ENCODE measurements at places on chromosomes 5 and 9.

DNA sequence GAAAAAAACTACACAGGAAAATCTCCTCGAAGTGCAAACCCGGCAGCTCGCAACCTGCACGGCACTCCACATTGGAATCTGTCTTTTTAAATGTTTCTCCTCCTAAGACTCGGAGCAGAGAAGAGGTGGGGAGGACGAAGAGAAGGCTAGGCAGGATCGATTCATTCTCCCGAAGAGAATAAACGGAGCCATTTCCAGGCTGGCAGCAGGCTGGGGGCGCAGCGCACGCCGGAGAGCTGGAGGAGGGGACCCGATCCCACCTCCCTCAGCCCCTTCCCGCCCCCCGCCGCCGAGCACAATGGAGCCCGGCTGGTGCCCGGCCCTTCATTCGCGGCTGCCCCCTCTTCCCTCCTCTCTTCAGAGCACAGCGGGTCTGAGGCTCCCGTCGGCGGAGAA is 628 bp downstream of the HOMER1 start:
- no peak for DNase-seq

DNA sequence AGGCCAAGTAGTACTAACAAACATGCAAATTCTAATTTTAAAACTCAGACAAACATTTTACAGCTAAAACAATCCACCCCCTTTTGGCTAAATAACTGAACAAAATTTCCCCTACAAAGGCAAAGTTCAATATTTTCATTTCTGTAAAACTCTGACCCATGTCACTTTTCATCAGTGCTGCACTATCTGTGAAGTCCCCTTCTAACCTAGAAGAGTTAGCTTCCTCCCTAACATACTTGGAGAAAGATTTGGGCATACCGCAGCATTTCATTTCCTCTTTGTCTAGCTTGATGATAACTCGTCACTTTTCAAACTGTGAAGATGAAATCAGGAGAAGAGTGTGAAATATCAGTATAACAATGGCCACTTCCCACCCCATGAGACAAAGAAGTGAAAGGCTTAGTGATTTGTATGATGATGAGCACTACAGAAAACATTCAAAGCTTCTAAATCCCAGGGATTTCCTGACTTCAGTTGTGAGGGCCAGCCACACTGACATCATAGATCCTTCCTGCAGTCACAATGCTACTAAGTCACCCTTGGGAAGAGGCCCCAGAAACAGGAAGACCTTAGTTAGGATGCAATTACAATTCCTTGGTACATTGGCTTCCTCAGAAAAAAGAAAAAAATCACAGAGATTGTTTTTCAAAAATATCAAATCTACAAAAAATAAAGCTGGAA is at the start of gene FAM81B:
Gene FAM81B, plus strand, starts transcription at position 555 of the 681 bp plus-strand sequence. Its CDS starts 24 bp downstream, at position 579.
- no peak for DNase-seq

- DNase-seq: no peak
Measured at GRCh38 chr5:128436749-128437188, 101.3 kb downstream of the FBN2 start.

GRCh38 chr5:113380807-113381326 is 53.9 kb downstream of the TSSK1B start:
- no peak for DNase-seq

DNA sequence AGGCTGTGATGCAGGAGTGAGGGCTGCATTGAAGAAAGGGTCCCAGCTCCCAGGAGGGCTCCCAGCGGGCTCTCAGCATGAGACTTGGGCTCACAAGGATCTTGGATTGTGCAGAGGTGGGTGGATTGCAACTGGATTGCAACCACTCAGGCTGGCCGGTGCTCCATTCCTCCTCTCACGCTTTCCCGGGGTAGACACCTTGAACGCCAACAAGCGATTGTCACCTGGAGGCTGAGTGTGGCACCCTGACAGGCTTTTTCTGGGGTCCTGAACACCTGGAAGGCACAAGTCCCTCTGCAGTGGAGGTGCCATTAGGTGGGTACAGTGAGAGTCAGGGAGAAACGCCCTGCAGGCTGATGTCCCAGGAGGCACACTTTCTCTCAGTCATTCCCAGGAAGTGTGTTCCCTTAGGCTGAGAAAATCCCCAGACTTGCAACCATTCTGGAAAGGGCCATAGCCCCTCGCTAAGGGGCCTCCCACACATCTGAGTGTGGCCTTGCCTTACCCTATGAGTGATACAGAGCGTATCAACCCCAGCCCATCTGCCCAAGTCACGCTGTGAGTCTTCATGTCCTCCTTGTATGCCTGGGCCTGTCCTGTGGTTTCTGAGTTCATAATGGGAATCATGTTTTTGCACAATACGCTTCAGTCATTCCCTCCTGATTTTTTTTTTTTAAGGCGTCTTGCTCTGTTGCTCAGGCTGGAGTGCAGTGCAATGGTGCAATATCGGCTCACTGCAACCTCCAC is 488.1 kb downstream of the IRX1 start:
- no peak for DNase-seq

DNA sequence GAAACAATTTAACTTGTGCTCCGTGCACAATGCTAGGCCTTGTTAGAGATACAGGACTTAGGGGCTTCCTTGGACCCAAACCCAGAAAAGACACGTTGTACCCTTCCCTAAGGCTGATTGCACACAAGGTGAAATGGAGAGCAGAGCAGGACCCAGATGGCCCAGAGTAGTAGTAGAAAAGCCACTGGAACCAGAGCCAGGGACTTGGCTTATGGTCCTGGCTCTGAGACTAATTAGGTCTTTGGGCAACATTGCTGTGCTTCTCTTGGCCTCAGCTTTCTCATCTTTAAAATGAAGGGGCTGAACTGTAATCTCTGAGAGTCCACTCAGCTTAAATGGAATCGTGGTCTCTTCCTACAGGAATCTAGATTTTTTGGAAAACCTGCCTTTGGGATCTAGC is 42.3 kb downstream of the EBF1 start:
- no peak for DNase-seq

DNA sequence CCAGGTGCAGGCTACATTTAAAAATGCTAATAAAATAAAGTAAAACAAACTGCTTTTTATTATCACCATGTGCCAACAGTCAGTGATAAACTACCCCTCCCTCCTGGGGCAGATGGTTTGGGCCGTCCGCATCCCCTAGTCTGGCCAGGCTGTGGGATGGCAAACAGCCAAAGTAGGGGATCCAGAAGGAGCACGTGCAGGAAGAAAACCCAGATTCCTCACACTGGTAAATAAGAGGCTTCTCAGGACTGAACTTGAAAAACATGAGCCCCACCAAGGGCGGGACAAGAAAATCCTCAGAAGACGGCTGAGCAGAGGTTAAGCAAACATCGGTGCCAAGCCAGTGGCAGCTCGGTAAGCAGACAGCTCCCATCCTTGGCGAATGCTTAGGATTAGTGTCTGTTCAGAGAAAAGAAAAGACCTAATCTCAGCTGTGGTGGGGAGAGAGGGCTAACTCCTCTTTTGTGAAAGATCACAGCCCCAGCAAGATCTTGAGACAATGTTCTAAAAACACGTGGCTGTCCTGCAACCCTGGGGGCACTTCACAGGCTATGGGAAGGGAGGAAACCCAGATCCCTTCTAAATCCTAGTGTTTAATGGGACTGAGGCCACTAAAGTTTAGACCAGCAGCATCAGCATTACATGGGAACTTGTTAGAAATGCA is 46.5 kb upstream of the GDNF start:
- no peak for DNase-seq

DNA sequence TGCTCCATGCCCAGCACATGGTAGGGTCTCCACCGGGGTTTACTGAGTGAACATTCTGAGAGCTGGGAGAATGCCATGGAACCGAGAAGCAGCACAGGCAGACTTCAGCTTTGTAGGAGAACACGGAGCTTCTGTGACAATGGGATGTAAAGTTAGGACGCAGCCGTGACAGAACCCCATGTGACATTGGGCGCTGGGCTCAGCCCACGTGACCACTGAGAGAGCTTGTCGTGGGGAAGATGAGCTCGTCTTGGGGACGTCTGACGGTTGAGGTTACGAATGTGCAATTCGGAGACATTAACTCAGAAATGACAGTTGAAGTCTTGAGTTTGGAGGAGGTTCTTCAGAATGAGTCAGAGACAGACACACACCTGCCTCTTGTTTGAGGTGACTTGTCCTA is 13.5 kb downstream of the SDHA start:
- no peak for DNase-seq

DNA sequence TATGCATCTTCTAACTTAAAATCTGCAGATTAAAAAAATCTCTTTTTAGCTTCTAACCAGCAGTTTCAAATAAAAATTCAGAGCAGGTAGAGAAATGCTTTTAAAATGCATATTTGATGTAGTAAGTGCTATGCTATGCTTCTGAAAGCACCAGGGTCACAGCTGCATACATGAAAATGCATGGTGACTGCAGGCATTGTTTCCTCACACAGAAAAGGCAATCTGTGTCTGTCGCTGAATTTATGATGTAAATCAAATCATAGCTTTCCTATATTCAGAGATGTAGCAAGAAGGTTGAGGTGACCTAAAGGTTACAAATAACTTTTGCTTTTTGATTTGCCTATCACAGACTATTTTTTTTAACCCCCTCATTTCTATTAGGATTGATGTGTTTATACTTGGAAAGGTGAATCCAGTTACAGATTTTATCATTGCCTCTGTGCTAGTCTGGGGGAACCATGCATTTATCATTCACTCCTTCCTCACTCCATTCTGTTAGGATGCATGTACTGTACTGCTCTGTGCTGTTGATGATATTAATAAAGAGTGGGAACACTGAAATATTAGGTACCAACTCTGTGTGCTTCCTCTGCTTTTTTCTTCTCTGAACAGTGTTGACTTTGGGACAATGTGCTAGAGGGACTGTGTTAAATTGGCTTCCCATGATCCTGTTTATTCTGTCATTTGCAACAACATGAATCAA is 65.6 kb downstream of the FOCAD start:
- no peak for DNase-seq

GRCh38 chr9:3999706-4000105 is 300.2 kb downstream of the GLIS3 start:
- DNase-seq: no peak

- peak; percentile 17 for DNase-seq
Measured at GRCh38 chr5:170632985-170633234, 129.1 kb downstream of the KCNIP1 start.

GRCh38 chr9:75891771-75892215 is 1.3 kb downstream of the PCSK5 start:
- no peak for DNase-seq

- DNase-seq: no peak
Measured at GRCh38 chr5:72428669-72429068, 78.5 kb downstream of the ZNF366 start.

DNA sequence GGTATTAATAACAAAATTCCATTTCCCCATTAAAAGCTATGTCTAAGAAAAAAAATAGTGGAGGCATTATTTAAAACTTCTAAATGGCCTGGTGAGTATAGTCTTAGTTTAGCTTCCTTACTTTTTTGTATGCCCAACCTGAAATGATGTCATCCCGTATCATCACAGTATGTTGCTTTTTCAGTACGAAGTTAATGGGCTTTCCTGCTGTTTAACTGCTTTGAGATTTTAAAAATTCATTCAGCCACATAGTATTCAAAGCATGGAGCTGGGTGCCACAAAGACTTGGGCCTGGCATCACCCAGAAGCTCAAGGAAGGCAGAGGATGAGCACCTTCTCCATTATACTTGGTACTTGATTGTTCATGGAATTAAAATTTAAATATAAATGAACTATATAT is 7.4 kb downstream of the F2RL2 start:
- DNase-seq: no peak

DNA sequence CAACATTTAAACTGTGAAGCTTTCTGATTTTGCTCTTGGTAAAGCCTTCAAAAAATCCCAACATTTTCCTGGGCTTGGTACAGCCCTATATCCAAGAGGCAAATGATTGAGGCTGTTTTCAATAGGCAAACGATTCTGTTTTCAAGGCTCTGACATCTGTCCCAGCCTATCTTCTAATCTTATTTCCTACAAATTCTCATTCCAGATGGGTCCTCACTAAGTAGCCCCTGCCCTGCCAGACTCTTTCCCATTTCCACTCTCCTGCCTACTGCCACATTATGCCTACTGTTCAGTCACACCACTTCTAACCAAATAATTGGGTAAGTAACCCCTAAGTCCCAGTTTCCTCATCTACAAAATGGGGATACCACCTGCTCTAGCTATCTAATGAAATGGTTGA is 3.5 kb downstream of the GBA2 start:
- no peak for DNase-seq

- DNase-seq: no peak
Measured at GRCh38 chr5:170275376-170275994, 22.1 kb downstream of the LCP2 start.

DNA sequence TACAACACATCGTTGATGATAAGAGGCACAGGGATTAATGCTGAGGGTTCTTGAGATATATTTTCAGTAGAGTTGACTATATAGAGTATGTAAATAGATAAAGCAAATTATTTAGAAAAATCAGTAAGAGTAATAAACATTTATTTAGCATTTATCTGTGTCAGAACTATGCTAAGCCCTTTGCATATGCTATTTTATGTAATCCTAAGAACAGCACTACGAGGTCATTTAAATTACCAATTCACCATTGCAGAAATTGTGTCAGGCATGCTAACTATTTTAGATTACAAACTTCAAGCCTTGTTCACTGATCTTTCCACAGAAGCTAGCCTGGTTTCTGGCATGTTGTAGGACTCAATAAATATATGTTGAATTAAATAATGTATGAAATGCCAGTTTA is 20.4 kb upstream of the REEP2 start:
- DNase-seq: no peak

DNA sequence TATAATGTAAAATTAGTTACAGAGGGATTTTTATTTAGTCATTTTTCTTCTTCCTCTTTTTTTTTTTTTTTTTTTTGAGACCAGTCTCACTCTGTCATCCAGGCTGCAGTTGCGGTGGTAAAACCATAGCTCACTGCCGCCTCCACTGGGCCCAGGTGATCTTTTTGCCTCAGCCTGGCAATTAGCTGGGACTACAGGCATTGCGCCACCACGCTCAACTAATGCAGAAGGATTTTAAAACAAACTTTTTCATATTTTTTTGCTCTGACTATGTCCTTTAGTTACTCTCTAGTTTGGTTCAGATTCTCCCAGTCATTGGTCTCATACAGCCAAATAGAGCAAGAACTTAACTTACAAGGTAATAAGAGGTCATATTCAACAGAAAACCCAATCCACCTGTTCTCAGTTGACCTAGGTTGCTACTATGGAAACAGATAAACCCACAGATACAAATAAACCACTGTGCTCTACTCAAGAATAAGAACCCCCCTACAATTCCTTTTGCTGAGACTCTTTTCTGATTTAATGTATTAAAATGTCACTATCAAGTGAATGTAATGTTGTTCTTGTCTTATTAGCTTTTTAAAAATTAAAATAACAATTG is 50.1 kb upstream of the TTC39B start:
- no peak for DNase-seq

DNA sequence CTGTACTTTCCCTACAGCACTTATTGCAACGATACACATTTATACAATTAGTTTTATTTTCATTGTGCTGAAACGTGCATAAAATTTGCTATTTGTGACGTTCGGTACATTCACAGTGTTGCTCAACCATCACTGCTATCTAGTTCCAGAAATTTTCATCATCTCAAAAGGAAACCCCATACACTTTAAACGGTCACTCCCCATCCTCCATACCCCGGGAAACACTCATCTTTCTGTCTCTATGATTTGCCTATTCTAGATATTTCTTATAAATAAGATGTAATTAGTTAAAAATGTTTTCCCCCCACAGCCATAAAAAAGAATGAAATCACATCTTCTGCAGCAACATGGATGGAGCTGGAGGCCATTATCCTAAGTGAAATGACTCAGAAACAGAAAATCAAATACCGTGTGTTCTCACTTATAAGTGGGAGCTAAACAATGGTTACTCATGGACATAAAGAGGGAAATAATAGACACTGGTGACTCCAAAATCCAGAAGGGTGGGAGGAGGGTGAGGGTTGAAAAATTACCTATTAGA is 40.2 kb upstream of the TEX48 start:
- DNase-seq: no peak

GRCh38 chr9:135281151-135281550 is 193.7 kb downstream of the OLFM1 start:
- no peak for DNase-seq

Measured in stimulated activated CD8-positive, alpha-beta memory T cell treated with anti-CD3 and anti-CD28 coated beads, Interleukin-4, amount 100 ng/mL, for 1 hour (primary cell).